NAMALWA (cell line): ENCODE measurements at places on chromosomes 3 and 15.

DNA sequence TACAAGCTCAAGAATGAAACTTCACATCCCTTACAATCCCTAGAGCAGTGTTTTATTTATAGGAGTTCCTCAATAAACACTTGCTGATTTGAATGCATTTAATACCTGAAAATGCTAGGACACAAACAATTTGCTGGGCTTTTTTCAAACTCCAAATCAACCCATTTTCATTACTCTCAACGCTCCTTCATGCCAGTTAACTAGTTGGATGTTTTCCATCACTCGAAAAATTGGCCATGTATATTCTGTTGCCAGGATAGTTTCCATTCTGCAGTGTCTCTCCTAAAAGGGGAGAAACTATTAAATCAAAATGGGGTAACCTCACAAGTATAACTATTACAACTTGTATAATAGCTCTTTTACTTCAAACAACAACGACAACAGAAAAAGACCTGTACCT lies 1.2 kb downstream of the GBE1 start:
- peak; percentile 3 for DNase-seq

- no peak for DNase-seq
These were observed 733.0 kb upstream of the DPPA4 start for GRCh38 chr3:110070161-110070916.

DNA sequence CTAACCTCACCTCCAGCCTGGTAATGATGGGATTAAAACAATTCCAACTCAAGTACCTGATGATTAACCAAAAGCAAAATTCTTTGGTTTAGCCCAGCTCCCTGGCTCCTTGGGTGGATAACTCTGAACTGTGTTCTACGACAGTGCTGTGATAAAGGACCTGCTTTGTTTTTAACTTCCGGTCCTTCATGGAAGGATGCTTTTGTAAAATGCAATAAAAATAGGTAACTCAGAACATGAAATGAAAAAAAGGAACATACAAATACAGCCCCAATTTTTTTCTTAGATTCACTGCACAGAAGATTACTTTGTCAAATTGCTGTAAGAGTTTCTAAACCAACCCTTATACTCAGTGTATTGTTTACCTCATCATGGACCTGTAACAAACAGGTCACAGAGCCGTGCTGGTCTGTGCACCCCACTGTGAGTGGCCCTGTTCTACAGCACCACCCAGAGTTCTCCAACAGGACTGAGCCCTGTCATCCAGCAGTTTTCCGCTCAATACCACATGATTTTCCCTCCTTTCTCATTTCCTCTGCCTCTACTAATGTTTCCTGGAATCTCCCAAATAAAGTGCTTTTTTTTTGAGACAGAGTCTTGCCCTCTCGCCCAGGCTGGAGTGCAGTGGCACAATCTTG lies 4.9 kb upstream of the PCYT1A start:
- DNase-seq, result peak; percentile 59

DNA sequence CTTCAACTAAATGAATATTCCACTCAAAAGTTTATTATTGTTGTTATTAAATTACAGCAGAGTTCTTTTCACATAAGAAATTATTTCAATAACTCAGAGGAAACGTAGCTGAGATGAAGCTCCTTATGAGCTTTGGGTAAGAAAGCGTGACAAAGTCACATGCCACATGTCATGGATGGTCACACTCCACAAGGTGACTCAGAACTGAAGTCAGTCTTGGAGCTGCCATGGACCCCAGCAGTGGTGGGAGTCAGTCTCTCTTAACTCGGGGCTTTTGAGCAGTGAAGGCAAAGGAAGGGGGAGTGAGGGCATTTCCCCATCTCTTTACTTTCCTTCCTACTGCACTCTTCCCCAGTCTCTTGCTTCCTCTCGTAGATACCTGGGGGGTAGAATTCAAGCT lies 87.5 kb upstream of the FAM3D start:
- DNase-seq, result peak; percentile 1

GRCh38 chr3:105791919-105792786 lies 76.7 kb downstream of the CBLB start:
- no peak for DNase-seq

DNA sequence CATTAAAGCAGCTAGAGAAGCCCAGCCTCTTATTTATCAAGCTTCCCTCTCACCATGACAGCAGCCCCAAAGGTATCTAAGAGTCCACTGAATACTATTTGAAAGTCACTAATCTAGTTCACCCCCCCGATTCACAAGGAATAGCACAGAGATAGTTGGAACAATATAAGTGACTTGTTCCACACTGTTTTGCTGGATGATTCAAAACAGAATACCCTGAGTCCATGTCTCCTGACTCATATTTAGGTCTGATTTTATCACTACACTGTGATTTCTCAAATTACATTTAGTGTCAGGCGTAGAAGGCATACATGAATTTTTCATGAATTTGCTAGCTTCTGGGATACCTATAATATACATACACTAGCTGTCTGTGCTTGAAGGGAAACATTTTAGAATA lies 18.7 kb upstream of the EOGT start:
- no peak for DNase-seq

DNA sequence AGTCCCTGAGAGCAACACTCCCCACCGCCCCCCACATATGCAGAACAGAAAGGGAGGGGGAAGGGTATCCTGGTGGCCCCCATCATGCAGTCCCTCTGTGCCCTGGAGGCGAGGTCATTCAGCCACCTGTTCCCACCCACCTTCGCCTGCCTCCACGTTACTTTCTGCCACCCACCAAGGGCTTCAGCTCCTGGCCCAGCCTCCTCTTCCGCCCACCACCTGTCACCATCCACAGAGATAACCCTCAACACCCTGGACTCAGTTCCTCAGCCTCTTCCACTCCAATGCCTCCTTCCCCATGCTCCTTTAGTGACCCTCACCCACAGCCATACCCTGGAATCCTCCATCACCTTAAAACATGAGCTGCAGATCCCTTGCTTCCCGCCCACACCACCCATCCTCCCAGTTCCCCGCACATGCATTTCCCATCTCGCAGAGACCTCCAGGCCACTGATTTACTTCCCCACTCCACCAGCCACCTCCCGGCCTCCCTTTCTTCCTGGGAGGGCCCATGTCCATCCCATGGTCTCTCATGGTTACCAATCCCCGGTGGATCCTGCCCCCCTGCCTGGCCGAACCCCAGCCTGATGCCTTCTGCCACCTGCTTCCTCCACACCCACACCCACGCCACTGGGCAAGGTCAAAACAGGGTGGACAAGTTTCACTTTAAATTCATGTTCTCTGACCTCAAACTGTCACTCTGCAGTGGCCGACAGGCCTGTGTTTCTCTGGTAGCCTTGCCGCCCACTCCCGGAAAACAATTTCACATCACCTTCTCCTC lies 18.2 kb downstream of the HOMER2 start:
- DNase-seq, result no peak
